Mucosa of descending colon (tissue), 3 donors: ENCODE measurements at places on chromosomes 1 and 21. TPM values are rescaled to one million over a fixed set of nuclear protein-coding genes. Genes with fewer than 3 reads are reported as not detected.
A peak's percentile ranks its signal among the peaks of the same experiment; 100 is the strongest.

Gene NT5C1A
- 0.27 TPM for total RNA-seq

Gene GBP3
- 176 TPM for total RNA-seq

Gene PTPN22
- 4.3 TPM for total RNA-seq

Gene TMIGD3
- 3.5 TPM for total RNA-seq

Gene NSUN4
- total RNA-seq, result 18.5 TPM

Gene TFF2
- not detected for total RNA-seq

Gene LEMD1
- total RNA-seq, result not detected

Gene APOBEC4
- total RNA-seq, result 0.55 TPM

Gene TMPRSS15
- total RNA-seq, result not detected

Gene HAO2
- total RNA-seq, result not detected

DNA sequence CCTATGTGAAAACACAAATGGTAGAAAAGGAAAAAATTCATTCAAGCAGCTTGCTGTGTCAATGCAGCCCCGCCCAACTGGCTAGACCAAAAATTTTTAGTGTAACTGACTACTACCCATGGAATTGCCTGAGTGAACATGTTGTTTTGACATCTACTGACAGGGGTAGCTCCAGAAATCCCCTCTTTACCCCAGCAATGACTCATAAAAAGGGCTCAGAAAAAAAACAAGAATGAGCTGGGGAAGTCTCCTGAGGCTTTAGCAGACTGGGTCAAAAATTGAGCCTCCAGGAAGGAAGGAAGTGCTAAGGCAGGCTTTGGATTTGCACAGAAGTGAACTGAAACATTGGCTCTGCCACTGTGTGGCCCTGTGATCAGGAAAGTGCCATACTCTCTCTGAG lies 24.4 kb upstream of the FGGY start:
- DNase-seq, result no peak

- no peak for DNase-seq
These were observed 456.8 kb downstream of the SETD4 start for GRCh38 chr21:35603494-35603893.

- DNase-seq, result no peak
These were observed 47.9 kb downstream of the NPHP4 start for GRCh38 chr1:5944154-5944842.

- DNase-seq, result no peak
These were observed 8.7 kb upstream of the PPP1R8 start for GRCh38 chr1:27821761-27822315.

- DNase-seq, result no peak
These were observed 24.5 kb downstream of the KIAA0319L start for GRCh38 chr1:35532497-35533223.

DNA sequence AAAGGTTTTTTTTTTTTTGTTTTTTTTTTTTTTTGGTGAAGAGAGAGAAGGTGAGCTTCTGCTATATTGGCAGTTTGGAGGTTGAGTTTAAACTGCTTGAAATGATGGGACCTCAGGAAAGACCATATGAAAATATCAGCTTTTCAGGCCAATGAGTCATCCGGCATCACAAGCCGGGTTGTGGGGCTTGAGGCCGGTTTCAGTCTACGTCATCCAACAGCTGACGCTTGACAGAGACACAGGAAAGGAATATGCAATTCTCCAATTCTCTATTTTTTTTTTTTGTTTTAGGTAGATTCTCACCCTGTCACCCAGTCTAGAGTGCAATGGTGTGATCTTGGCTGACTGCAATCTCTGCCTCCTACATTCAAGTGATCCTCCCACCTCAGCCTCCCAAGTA lies 52.4 kb downstream of the KCNJ6 start:
- DNase-seq, result no peak

GRCh38 chr21:35051287-35051818 lies 2.3 kb upstream of the RUNX1 start:
- DNase-seq, result peak; percentile 87

DNA sequence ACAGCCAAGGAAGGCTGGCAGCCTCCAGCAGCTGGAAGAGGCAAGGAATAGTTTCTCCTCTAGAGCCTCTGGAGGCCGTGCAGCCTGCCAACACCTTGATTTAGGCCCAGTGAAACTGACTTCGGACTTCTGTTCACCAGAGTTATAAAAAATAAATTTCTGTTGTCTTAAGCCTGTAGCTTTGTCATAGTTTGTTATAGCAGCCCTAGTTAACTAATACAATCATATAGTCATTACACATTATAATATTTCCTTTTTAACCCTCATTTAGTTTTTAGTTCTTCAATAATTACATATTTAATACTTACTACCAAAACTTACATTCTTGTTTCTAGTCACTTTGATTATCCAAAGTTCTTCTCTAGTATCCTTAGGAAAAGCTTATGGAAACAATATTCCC lies 20.3 kb downstream of the NOS1AP start:
- no peak for DNase-seq

- DNase-seq, result peak; percentile 74
These were observed 392.3 kb upstream of the CAMK1G start for GRCh38 chr1:209191262-209191634.

GRCh38 chr1:79364896-79365295 lies 358.4 kb upstream of the ADGRL4 start:
- no peak for DNase-seq

GRCh38 chr1:156126630-156127534 lies 12.4 kb downstream of the LMNA start:
- peak; percentile 80 for DNase-seq

DNA sequence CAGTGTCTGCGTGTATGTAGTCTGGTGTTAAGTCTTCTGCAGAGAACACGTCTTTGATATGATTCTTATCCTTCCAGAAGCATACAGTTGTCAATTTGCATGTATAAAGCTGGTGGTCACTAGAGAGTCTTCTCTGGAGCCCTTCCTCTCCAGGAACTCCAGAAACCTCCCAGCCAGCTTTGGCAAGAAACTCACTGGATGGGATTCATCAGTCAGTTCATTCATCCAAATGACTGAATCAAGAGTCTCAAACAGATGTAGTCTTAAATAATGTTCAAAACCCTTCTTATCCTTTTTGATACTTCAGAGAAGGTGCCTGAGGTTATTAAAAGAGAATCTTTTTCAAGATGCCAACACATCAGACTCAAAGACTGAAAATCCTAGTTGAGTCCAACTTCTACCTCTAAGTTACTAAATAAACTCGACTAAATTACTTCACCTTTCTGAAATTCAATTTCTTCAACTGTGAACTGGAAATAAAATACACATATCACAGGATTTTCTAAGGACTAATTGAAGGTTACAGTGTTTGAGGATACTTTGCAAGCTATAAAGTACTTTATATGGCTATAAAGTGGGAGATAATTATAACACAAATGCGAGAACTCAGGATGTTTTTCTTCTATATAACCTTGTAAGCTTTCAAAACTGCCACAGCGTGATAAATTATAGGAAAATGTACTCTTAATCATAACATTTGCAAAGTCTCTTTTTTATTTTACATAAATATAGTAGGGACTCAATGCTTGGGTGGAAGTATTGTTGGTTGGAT lies 252.4 kb downstream of the FGGY start:
- DNase-seq, result no peak

DNA sequence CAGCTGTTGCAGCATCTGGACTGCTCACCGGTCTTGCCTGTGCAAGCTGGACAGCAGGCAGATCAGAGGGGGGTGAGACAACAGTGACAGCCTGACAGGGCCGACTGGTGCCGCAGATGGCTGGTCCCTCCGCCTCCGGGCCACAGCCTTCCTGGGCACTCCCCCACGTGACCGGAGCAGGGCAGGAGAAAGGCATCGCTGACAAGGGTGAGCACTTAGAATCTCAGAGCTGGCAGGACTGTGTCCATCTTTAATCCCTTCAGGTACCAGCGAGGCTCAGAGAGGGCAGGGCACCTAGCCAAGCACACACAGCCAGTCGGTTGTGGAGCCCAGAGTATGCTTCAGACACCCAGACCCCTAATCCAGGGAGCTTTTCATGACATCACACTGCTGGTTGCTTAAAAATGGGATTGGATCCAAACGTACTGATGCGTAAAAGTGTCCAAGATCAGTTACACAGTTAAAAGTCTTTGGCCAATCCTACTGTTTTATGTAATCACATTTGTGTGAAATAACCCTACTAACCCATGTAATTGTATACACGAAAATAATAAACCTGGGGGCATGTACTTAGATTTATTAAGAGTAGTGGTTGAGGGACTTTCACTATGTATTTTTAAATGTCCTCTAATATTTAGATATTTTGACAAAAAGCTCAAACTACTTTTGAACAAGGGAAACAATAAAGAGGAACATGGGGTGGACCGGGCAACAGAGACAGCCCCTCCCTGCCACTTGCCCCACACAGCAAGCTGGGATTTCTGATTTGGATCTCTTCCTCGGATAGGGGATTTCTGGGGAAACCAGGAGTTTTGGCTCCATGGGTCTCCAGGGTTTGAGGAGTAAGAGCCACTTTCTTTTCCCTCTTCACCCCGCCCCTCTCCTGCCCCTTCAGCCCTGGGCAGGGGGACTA lies 758 bp upstream of the CNTN2 start:
- DNase-seq, result no peak

DNA sequence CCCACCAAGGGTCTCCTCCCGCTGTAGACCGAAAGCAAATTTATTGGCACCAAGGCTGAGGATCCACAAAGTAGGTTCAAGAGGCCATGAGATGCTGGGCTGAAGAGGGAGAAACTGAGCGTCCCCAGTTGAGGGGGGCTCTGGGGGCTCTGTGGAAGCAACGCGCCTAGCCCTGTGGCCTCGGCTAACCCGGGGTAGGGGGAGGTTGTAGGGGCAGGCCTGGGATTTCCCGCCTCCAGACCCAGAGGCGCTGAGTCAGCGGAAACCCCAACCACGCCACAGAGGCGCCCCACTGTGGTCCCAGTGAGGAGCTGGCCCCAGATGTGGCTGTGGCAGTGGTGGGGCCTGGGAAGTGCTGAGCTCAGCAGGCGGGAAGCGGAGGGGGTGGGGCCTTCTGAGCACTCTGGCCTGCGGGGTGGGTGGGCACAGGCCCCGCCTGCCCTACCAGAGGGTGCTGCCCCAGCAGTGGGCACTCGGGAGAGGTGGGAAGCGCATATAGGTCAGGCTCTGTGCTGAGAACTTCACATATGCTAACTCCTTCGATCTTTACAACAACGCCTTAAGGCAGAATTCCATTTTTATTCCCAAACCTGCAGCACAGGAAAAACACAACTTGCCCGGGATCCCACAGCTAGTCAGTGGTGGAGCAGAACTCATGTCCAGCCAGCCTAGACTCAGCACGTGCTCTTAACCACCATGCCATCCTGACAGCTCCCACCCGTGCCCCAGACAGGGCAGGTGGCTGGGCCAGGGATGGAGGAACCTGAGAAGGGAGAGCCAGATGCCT lies 1.5 kb upstream of the COL16A1 start:
- peak; percentile 70 for DNase-seq

- DNase-seq, result no peak
These were observed 55.9 kb downstream of the LEPR start for GRCh38 chr1:65476327-65476726.

DNA sequence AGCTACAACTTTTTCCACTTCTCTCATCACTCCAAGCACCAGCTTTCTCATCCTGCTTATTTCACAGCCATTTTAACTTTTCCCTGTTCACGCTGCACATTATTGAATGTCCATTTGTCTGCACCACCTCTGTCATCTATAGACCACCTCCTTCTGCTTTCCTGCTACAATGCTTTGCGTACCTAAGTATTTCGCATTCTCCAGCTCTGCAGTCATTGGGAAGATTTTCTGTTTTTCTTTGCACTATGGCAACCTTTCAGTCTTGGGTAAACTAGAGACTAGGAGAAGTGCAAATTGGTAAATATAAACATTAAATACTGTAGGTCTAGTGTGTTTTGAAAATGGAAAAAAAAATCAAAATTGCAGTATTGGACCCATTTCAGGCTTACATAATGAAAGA lies 835 bp downstream of the CCDC30 start:
- no peak for DNase-seq

DNA sequence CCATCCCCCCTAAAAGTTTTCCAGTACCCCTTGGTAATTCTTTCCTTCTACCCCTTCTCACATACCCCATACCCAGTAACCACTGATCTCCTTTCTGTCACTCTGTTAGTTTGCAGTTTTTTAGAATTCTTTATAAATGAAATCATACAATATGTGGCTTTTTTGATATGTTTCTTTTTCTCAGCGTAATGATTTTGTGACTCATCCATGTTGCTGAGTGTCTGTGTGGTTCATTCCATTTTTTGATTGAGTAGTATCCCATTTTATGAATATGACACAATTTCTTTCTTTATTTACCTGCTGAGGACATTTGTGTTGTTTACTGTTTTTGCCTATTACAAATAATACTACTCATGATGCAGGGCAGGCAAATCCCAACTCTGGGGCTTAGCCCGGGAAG lies 1605.3 kb downstream of the BRINP3 start:
- no peak for DNase-seq

DNA sequence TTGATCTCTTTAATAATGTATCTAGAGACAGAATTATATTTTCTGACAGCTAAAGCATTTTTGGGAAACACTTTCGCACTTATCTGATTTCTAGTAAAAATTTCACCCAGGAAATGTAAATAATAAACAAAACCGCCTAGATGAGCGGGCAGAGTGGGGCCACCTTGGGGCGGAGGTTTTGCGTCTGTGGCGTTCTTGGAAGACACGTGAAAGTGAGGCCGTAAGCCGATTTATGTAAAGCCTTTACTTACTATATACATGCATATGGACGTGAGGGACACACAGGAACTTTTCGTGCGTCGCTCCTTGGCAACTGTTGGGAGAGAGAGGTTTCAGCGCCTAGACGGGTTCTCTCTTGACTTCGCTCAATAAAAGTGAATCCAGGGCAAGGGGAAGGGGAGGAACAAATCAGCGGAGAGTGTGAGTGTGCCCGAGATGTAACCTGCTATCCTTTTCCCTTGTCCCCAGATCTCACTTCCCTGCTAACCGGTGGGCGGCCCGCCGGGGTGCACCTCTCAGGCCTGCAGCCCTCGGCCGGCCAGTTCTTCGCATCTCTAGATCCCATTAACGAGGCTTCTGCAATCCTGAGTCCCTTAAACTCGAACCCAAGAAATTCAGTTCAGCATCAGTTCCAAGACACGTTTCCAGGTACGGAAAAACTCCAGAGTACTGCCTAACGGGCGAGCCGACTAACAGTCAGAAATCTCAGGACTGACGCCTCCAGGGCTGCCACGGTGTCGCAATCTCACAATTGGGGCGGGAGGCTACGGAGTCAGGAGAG lies 1.7 kb downstream of the HLX start:
- DNase-seq, result peak; percentile 81

DNA sequence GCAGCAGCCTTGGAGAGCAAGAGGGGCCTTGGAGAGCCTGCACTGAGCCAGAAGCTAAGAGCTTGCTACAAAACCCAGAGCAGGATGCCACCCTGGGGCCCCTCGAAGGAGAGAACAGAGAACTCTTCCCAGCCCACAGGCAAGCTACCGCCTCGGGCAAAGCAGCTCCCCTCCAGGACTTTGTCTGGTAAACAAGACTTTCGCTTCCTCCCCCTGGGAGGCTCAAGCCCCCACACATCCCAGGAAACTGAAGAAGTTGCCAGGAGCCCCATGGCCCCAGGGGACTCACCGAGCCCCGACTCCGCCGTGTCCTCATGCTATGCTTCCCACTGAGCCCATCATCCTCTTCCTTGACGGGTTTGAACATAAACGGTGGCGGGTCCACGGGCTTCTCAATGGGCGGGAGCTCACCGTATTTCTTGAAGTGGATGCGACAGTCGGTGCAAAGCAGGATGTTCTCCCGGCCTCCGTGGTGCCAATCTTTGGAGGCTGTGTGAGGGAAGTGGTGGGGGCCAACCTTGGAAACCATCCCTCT lies 45.9 kb downstream of the SLC45A1 start:
- no peak for DNase-seq
